Stimulated activated CD4-positive, alpha-beta T cell treated with anti-CD3 and anti-CD28 coated beads, Interleukin-2, amount 100 ng/mL, for 4 hours (primary cell): ENCODE measurements at places on chromosomes 2 and 18.

- no peak for DNase-seq
These were observed 255.3 kb upstream of the POU3F3 start for GRCh38 chr2:104598636-104599035.

- DNase-seq, result no peak
These were observed 79.4 kb downstream of the SPRED2 start for GRCh38 chr2:65353046-65353445.

DNA sequence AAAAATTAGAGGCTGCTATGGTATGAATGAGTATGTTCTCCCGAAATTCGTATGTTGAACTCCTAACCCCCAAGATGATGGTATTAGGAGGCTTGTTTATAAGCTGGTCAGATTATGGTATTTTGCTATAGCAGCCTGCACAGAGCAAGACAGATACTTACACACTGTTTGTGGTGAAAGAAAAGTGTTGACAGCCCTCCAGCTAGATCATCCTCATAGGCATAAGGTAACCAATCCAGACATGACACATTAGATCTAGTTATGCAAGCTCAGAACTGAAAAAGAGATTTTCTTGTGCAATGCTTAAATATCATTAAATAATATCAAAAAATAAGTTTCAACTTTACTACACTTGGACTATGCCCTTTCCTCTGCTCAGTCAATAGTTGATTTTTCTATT, 107.1 kb downstream of the ABCA12 start:
- no peak for DNase-seq

GRCh38 chr2:122707224-122707824, 951.9 kb downstream of the TSN start:
- no peak for DNase-seq

- DNase-seq, result no peak
These were observed 2.3 kb upstream of the EXOC6B start for GRCh38 chr2:72827966-72828646.

- no peak for DNase-seq
These were observed 6.6 kb downstream of the CFAP221 start for GRCh38 chr2:119550856-119551255.

DNA sequence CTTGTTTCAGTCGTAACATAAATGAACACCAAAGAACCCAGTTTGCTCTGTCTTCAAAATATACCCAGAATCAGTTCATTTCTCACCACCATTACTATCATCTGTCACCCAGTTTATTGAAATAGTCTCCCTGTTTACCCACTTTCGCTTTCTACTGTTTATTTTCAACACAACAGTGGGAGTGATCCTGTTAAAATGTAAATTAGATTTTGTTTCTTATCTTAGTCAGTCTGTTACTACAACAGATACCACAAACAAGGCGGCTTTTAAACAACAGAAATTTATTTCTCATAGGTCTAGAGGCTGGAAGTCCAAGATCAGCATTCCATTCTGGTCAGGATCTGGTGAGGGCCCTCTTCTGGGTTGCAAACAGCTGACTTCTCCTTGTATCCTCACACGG, 74.8 kb downstream of the ARHGAP15 start:
- no peak for DNase-seq

- peak; percentile 26 for DNase-seq
These were observed 48.0 kb upstream of the LPIN2 start for GRCh38 chr18:3060667-3061580.

DNA sequence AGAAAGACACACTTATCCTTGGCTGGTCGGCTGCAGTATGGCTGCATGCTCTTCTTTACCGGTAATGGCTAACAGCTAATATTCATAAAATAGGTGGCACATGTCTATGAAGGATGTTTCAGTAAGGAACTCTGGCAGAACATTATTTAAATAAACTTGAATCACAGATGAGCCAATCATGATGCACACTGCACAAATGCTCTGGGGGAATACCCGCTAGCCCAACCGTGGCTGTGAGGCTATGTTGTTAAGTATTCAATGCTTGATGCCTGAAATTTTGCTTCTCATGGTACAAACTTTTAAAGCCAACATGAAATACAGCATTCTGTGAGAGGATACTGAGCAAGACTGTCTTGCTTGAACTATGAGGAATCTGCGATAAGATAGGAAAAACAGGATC, 505.8 kb downstream of the ZEB2 start:
- DNase-seq, result no peak

DNA sequence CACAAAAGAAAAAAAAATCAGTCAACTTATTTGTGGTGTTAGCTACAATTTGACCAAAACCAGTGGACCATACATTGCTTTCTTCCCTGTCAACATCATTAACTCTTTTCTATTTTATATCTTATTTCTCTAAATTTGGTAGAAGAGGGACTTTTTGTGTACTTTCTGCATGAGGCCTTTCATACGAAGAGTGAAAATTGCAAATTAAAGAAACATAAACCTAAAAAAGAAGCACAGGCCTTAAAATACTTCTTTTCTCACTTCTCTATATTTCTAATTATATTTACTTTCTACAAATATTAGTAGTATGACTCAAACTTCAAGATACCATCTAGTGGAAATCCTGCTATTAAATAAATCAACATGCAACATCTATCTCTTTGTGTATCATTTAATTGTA, 1073.4 kb upstream of the ZEB2 start:
- no peak for DNase-seq

GRCh38 chr2:67055387-67056304, 341.5 kb upstream of the ETAA1 start:
- no peak for DNase-seq
